ENCODE measurements at places on chromosomes 16 and 17.

DNA sequence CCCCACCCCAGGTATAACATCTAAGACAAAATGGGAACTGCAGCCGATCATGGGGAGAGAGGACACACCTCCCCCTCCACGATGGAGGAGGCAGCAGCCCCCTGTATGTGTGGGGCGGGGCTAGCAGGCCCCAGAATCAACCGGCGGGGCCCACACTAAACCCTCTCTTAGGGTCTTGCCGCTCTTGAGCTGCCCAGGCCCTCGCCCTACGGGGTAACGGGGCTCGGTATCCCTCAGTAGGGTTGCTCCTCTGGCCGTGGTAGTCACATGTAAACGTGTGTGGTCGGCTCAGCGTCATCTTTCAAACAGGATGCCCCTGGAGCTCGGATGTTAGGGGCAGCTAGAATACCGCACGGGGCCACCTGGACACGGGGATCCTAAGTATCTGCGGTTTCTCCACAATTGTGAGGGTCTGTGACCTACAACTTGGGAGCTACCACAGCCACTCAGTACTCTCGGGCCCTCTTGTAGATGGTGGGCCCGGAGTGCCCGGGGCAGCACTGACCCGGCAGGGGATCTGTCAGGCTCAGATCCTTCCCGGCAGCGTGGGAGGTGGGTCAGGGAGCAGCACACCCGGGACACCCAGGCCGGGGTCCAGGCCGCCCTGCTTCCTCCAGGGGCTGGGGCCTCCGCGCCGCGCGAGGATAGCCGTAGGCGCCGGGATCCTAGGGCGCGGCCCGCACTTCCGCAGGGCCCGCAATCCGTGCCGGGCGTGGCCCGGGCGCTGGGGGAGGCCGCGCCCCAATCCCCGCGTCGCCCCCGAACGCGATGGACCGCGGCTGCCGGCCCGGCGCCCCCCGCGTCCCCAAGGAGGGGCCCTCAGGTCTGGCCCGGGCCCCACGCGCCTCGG lies 781 bp downstream of the ARHGDIA start:
- H3K27ac ChIP-seq = peak overlapping the region; percentile 99
- peaks cover 32% of the 10 kb centered on the region for H3K4me1 ChIP-seq
- no peak for DNase-seq
- peak overlapping the region; percentile 83 for H3K4me3 ChIP-seq
- H3K36me3 ChIP-seq = peaks cover 22% of the 10 kb centered on the region
- H3K27me3 ChIP-seq = no peaks in the 10 kb centered on the region

GRCh38 chr16:12784076-12784475 lies 19.6 kb downstream of the CPPED1 start:
- H3K27ac ChIP-seq = no peak overlapping the region
- no peak overlapping the region for H3K4me3 ChIP-seq
- H3K36me3 ChIP-seq = peaks cover 19% of the 10 kb centered on the region
- no peaks in the 10 kb centered on the region for H3K4me1 ChIP-seq

DNA sequence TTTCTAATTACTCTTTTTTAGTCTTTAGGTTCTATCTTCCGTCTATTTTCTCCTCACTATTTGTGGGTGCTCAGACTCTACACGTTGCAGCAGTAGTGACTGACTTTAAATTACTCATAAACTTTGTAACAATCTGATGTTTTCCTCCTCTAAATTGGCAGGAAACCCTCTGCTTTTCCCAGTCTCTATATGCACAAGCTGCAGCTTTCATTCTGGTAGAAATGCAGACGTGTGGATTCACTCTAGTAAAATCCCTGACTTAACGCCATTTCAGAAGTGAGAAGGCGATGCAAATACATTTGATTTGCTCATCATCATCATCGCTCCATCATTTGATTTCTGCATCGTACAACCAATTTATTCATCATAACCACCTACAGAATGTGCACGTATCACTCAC lies 561.0 kb upstream of the ZFHX3 start:
- no peak overlapping the region for H3K4me3 ChIP-seq
- H3K36me3 ChIP-seq = no peaks in the 10 kb centered on the region
- no peaks in the 10 kb centered on the region for H3K4me1 ChIP-seq
- no peak overlapping the region for H3K27ac ChIP-seq

DNA sequence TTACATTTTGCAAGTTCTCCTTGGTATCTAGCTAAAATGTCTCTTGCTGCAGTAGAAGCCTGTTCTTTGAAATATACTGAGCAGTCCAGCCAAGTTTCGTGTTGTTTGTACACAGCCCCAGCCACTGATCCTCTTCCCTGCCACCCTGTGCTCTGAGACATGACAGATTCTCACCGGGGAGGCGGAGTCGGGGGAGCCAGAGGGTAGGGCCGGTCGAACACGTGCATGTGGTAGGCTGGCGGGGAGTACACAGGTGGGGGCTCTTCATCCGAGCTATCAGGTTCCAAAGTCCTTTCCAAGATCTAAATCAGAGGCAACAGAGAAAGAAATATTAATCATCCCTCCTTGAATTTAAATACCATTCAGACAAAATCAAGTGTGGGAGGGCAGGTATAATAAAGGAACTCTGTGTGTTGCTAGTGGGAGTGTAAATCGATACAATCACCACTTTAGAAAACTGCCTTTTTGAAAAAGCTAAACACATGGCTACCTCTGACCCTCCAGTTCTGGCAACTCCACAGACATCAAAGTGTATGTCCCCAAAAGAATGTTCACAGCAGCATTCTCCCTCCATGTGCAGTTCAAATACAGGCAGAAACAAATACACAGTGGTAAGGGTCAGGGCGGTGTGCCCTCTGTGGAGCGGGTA lies 29.7 kb upstream of the MRPS23 start:
- no peak for DNase-seq
- H3K27me3 ChIP-seq = no peaks in the 10 kb centered on the region
- peaks cover 46% of the 10 kb centered on the region for H3K4me1 ChIP-seq

DNA sequence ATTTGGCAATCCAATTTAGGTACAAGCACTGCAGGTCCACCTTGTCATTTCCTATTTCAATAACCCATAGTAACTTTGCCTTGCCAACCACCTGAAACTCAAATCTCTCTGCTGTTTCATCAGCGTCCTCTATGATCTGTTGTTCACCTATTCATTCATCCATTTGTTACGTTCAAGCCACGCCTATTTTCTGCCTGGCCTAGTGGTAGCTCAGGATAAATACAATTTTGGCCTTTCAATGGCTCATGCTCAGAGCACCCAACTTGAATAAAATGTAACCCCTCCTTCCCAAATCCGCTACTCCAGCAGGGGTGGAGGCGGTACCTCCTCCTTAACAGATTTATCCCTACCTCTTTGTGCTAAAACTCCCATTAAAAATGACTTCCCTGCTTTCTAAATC lies 3.6 kb upstream of the FBXO47 start:
- H3K27ac ChIP-seq = no peak overlapping the region
- no peaks in the 10 kb centered on the region for H3K27me3 ChIP-seq
- DNase-seq = no peak

GRCh38 chr17:2227025-2227699 lies 76.4 kb downstream of the SMG6 start:
- peaks cover 5% of the 10 kb centered on the region for H3K4me1 ChIP-seq
- no peak for DNase-seq
- H3K36me3 ChIP-seq = no peaks in the 10 kb centered on the region
- H3K27ac ChIP-seq = no peak overlapping the region
- H3K4me3 ChIP-seq = no peak overlapping the region
- H3K27me3 ChIP-seq = no peaks in the 10 kb centered on the region

- H3K36me3 ChIP-seq = no peaks in the 10 kb centered on the region
- H3K4me3 ChIP-seq = no peak within 1 kb of the TSS
- no peaks in the 10 kb centered on the region for H3K4me1 ChIP-seq
- DNase-seq = peak; percentile 38
Measured at GRCh38 chr17:28473542-28473941, at the start of gene SLC13A2. TSS of gene SLC13A2 (plus strand) at chr17:28473644. CDS start at chr17:28473713, 69 bp downstream.

All from ascending aorta (tissue), 2 donors.